ENCODE measurements at places on chromosomes 3 and 15. TPM values are rescaled to one million over a fixed set of nuclear protein-coding genes. Genes with fewer than 3 reads are reported as not detected.

- DNase-seq = no peak
Observed at GRCh38 chr3:69900331-69900730, 99.2 kb upstream of the SAMMSON start.

DNA sequence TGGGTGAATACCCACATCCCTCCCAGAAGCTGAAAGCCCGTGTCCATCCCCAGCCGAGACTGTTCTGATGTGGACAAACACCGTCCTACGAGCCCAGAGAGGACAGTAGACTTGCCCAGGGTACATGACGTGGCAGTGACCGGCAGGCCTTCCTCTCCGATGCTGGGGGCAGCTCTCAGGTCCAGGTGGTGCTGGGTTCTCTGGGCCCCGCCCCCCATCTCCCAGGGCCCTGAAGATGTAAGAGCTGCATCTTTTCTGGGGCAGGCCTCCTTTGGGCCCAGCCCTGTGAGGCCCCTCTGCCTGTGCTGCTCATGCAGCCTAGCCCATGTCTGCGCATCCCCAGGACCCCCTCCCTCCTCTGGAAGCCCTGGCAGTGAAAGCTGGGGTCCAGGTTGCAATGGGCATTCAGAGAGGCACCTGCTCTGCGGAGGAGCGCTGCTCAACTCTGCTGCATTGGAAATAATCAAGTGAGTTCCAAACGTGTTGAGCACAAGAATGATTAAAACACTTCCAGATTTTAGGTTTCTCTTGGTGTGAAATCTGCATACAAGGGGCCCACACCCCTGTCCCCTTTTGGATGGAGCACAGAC, 71.9 kb downstream of the FBLN2 start:
- no peak for DNase-seq

The RARB gene
- polyA plus RNA-seq = 3.7 TPM

The IL5RA gene
- polyA plus RNA-seq = 8.1 TPM

The KCNMB3 gene
- polyA plus RNA-seq = not detected

- DNase-seq = peak; percentile 17
Observed at GRCh38 chr3:125480656-125481374, 39.2 kb downstream of the SNX4 start.

GRCh38 chr3:79558943-79559342, 208.9 kb downstream of the ROBO1 start:
- DNase-seq = no peak

- DNase-seq = no peak
Observed at GRCh38 chr15:99571299-99571698, 5.5 kb downstream of the MEF2A start.

DNA sequence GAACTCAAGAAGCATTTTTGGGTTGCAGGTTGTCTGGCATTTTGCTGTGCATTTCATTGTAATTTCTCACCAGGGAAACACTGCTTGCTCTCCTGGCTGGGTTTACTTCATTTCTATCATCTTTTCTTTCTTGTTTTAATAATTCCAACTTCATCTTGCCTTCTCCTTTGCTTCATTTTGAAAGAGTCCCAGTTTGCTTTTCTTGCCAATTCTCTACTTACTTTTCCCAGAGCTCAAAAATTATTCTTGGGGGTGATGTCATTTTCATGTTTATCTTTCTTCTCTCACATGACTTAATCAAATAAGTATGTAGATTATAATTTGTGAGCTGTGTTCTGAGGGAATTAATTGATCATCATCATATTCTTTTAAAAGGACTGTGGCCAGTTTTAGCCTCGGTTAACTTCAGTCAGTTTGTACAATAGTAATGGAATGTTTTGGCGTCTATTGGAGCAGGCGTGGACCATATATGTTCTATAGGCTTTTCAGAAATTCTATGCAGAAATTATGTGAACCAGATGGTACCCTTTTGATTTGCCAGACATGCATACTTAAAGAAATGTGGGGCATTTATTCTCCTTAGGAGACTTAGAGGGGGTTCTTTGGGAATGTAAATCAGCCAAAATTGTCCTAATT, 30.1 kb downstream of the SH3GL3 start:
- no peak for DNase-seq

GRCh38 chr3:39907981-39908380, 98.6 kb downstream of the MYRIP start:
- peak; percentile 31 for DNase-seq

DNA sequence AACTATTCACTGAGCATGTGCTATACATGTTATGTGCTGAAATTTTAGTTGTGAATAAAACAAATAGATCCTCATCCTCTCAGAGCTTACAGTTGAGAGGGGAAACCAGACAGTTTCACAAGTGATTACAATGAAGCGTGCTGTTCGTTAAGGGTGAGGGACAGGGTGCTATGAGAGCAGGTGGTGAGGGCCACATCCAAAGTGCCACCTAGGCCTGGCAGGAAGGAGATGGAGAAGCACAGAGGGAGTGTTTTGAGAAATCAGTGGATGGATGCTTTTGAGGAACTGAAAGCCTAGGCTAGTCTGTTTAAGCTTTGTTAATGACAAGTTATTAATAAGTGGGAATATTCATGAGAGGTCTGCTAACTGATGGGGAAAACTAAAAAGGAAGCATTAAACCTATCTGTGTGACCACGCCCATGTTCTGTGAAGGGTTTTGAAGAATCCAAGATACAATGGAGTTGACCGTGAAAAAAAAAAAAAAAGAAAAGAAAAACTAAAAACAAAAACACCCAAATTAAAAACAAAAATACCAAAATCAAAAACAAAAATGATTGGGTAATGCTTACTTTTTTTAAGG, 7.3 kb downstream of the MCTP2 start:
- DNase-seq = no peak

DNA sequence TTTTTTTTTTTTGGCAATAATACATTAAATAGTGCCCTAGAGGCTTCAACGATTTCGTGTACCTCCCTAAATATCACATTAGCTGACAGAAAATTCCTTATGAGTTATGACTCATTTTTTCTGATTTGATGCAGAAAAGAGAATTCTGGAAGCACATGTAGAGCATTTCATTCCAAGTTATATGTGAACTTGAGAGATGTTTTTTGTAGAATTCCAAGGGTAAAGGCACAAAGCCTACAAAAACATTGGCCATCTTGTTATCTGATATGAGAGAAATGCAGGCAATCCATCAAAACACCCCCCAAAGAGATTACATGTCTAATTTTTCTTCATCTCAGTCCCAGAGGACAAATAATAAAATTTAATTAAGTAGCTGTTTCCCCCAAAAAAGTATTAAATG, 6.7 kb upstream of the PFN2 start:
- no peak for DNase-seq

The NR1I2 gene
- not detected for polyA plus RNA-seq

DNA sequence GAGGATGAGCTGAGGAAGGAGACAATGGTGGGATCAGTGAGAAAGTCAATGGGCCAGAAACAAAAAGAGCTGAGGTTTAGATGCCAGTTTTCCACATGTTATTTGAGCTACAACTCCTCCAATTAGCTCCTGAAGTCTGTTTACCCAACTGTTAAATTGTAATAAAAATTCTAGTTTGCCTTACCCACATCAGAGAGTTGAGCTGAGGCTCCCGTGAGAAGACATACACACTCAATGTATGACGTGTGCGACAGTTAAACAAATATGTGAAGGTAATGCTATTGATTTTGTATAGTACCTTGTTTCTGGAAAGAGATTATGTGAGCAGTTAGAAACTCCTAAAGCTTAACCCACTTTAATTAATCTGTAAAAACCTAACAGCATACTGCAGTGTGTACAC, 318.1 kb upstream of the GRM7 start:
- no peak for DNase-seq

The PRICKLE2 gene
- 2.5 TPM for polyA plus RNA-seq

The RYR3 gene
- 1.0 TPM for polyA plus RNA-seq

The RHOV gene
- 2.3 TPM for polyA plus RNA-seq

The NLGN1 gene
- 6.3 TPM for polyA plus RNA-seq

The ST6GAL1 gene
- polyA plus RNA-seq = 40.4 TPM

GRCh38 chr3:17945018-17945798, 202.8 kb upstream of the TBC1D5 start:
- no peak for DNase-seq

The CTDSPL gene
- 8.6 TPM for polyA plus RNA-seq

The GOLGA6L9 gene
- polyA plus RNA-seq = 1.3 TPM

The KLHDC8B gene
- 14.7 TPM for polyA plus RNA-seq

DNA sequence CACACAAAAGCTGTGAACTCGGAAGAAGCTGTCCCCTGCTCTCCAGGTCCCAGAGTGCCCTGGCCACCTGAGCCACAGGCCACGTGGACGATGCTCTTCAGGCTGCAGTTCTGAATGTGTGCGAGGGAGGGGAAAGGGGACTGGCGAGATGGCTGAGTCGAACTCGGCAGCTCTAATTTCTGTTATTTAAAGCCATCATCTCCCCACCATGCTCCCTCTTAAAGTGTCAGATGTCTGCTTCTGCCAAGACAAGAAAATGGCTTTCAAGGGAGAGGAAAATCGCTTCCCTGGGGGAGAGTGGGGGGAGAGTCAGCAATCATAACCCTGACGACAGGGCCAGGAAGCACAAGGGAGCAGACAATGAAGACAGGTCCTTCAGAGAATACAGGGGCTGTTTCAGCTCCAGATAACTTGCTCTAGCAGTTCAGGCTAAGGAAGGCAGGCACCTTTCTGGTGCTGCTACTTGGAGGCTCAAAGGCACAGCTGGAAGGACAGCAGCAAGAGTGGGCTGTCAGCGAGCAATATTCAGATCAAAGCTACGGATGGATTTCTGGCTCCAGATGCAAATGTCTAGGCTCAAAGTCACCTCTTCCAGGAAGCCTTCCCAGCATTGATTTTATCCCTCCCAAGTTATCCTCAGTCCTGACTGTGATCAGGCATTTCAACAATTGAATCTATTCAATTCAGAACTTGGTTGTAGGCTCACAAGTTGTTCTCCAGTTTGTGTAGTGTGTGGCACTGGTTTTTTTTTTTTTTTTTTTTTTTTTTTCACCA, 15.5 kb upstream of the CCDC33 start:
- DNase-seq = peak; percentile 56

The OCA2 gene
- polyA plus RNA-seq = 0.19 TPM

- no peak for DNase-seq
Observed at GRCh38 chr15:81064253-81064652, 63.5 kb downstream of the TLNRD1 start.

DNA sequence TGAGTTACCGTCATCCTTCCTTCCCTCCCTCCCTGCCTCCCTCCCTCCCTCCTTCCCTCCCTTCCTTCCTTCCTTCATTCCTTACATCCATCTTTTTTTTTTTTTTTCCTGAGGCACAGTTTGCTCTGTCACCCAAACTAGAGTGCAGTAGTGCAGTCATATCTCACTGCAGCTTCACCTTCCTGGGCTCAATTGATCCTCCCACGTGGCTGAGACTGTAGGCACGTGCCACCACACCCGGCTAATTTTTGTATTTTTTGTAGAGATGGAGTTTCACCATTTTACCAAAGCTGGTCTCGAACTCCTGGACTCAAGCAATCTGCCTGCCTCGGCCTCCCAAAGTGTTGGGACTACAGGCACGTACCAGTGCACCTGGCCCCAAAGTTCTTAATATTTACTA, 25.8 kb downstream of the USP3 start:
- DNase-seq = no peak

The COL6A5 gene
- not detected for polyA plus RNA-seq

The CCR2 gene
- polyA plus RNA-seq = not detected

GRCh38 chr15:57591822-57592367, at the start of gene MYZAP:
MYZAP (plus strand) TSS chr15:57591904; CDS start chr15:57592035, 131 bp downstream.
- DNase-seq = no peak

GRCh38 chr15:95563634-95564033, 766.9 kb upstream of the NR2F2 start:
- no peak for DNase-seq

DNA sequence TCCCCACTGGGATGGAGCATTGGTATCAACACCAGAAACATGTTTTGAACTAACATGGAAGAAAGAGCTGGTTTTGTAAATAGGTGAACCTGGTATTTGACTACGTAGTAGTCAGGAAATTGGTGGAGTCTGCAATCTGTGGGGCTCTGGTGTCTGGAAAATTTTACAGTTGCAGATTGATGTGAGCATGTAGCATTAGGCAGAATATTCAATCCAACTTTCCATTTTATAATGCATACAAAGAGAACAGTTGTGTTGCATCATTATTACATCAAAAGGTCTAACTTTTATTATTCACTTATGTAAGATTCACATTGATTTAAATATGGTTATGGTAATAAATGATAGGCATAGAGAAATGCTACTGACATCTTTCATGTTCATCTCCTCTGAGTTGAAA, 340.0 kb downstream of the ZNF385D start:
- no peak for DNase-seq
